ENCODE measurements at places on chromosomes 4 and X. TPM values are rescaled to one million over a fixed set of nuclear protein-coding genes. Genes with fewer than 3 reads are reported as not detected.

DNA sequence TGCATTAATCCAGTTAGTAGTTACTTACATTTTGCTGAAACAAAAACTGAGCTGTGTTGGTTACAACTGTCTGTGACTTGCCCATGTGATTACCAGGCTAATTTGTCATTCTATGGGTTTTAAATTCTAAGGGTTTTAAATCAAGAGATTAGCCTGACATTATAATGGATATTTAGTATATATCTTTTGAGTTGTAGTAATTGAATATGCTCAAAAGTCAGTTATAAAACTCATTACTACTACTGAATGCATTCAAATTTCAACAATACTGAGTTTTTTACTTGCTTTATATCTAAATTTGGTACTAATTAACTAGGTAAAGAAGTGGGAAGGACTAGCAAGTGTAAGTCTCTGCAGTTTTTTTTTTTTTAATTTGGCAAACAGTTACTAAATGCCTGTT lies 14.7 kb downstream of the LARP7 start:
- no peak for DNase-seq

GRCh38 chrX:16705370-16705769 lies 7.1 kb downstream of the CTPS2 start:
- no peak for DNase-seq

DNA sequence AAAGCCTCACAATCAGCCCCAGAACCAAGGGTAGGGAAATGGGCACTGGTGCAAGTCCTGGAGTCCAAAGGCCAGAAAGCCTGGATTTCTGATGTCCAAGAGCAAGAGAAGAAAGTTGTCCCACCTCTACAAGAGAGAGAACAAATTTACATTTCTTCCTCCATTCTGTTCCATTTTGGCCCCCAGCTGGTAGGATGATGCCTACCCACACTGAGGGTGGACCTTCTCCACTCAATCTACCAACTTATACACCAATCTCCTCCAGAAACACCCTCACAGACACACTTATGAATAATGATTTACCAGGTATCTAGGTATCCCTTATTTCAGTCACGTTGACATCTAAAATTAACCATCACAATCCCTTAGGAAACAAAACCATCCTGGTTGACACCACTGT lies 367.8 kb upstream of the GRIA3 start:
- no peak for DNase-seq

DNA sequence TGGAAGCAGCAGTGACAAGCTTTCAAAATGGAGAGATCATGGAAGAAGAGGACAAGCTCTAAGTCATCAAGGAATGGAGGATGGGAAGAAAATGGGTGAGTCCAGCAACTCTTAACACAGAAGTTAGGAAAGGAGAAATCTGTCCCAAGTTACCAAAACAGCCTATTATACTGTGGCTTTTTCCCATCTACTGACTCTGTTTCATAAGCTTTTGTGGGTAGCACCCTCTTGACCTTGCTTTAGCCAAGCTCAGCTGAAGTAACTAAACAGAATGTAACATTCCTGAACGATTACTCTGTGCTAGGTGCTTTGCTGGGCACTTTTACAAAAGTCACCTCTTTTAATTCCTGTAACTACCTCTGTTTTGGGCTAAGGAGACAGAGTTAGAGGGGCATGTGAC lies 54.9 kb downstream of the MAP7D2 start:
- DNase-seq = no peak

DNA sequence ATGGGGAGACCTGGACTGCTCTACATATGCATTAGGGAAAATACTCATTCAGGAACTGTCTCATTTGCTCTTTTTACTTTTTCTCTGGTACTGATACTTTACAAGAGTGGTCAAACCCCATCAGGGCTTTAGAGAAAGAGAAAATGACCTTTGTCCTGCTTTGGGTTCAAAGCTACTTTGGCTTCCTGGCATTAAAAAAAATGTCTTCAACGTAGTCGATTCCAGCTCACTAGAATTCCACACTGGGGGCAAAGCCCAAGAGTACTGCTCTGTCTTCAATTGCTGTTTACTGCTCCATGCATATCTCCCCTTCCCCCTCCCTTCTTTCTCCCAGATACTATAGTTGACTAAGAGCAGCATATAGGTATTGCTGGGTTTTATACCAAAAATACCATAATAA lies 98.0 kb downstream of the PAPSS1 start:
- DNase-seq = no peak

- no peak for DNase-seq
These were observed 75.6 kb downstream of the REPS2 start for GRCh38 chrX:17021851-17022604.

GRCh38 chr4:71304289-71304850 lies 34.5 kb upstream of the SLC4A4 start:
- no peak for DNase-seq

- no peak for DNase-seq
These were observed 105.7 kb downstream of the SLITRK2 start for GRCh38 chrX:145923376-145923775.

DNA sequence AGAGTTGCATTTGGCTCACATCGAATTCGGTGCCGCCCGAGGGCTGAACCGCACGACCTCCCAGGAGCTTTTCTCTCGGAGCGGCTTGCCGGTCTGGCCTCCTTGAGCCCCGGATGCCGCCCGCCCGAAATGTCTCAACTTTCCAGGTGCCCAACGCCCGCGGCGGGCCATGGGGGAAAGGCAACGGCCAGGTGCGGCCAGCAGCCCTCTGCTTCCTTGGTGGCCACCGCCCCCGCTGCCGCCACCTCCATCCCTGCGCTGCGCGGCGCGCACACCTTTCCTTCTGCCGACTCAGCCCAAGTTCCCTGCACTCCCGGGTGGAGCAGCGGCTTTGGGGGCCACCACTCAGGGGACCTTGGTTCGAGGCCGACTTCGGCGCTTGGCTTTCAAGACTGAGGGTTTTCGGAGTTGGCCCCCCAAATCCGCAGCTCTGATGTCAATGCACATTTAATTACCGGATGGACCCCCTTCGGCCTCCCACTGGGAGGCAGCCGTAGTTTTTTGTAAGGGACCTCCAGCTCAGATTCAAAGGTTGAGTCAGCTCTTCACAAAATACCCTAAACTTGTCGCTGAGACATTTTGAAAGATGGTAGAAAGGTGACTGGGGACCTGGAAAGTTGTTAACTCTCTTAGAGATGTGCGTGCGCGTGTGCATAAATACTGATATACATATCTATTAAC lies 1.1 kb downstream of the AFF2 start:
- DNase-seq = no peak

DNA sequence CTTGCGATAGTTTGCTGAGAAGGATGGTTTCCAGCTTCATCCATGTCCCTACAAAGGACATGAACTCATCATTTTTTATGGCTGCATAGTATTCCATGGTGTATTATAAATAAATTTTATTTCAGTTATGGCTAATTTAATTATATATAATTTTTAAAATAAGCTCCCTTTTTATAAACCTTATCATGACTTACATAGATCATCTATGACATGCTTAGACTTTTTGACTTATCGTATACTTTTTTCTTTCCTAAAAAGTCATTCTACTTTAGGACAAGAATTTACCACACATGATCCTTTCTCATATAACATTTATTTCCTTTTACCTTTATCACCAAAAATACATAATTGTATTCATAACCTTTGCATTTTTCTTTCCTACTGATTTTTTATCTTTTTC lies 376.5 kb downstream of the CCSER1 start:
- no peak for DNase-seq

- no peak for DNase-seq
These were observed 15.0 kb upstream of the ENAM start for GRCh38 chr4:70613306-70614183.

DNA sequence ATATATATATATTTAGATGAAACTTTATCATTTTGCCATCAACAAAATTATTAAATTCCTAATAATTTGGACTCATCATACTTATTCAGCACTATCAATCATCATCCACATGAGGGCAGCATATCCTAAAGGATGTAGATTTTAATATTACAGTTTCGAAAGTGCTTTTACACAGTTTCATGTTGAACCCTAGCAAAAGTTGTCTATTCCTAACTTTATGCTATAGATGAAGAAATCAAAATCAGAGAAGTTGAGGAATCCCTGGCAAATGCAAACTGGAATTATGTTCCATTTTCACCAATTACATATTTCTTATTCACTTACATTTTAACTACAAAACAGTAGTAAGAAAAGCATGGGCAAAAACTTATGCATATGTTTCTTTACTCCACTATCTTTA lies 36.6 kb upstream of the UGT2A1 start:
- DNase-seq = no peak

DNA sequence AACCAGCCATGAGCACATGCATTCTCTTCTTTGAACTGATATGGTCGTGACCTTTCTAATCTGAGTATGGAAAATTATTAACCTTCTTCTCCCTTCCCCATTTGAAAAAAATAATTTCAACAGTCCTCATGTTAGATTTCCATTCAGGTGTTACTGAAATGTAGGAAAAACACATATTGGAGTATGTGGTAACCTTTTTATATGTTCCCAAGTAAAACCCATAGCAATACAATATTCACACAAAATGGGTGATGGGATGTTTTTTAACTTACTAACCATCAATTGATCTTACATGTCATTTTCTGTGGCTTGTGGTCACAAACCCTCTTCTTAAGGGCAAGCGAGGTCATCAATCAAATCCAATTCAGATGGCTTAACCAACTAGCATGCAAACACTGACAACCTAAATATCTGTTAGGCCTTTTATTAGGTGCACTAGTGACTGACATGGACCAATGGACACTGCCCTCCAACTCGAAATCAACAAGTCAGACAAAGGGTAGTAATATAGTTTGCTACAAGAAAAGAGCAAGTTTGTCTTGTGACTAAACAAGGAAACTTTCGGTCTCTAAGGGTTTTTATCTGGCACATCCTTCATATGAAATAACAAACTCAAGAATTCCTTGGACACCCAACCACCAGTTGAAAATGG lies 74.3 kb downstream of the CAMK2D start:
- DNase-seq = no peak

DNA sequence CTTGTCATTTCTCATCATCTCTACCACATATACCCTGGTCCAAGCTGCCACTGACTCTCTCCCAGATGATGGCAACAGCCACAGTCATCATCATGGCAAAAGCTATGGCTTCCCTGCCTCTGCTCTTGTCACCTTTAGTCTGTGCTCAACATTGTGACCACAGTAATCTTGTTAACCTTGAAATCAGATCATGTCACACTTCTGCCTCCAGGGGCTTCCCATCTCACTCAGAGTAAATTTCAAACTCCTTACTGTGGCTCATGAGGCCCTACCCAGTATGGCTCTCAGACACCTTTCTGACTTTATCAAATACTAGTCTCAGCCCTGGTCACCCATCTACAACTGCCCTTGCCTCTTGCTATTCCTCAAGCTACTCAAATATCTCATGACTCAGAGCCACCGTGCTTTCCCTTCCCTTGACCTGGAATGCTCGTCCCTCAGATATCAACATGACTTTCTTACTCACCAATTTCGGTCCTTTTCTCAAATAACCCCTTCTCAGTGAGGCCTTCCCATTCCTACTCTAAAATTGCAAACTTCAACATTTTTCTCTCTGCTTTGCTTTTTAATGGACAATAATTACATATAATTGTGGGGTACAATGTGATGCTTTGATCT lies 41.1 kb upstream of the STIM2 start:
- no peak for DNase-seq

GRCh38 chr4:39259571-39260330 lies 77.4 kb downstream of the WDR19 start:
- no peak for DNase-seq

DNA sequence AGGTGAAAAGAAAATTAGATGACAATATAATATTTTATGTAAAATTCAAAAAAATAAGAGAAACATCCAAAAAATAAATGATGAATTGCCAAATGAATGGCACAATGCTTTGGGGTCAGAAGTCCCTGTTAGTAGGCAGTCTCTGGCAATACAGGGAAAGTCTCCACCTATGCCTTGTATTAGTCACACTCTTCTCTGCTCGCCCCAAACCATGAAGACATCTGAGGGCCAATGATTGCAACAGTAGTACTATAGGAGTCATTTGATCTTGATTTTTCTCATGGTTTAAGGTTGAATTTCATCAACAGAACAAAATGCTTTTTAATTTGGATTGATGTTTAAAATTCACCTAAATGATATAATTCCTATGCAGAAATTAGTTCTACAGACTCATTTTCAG lies 3.9 kb upstream of the PRSS12 start:
- no peak for DNase-seq

DNA sequence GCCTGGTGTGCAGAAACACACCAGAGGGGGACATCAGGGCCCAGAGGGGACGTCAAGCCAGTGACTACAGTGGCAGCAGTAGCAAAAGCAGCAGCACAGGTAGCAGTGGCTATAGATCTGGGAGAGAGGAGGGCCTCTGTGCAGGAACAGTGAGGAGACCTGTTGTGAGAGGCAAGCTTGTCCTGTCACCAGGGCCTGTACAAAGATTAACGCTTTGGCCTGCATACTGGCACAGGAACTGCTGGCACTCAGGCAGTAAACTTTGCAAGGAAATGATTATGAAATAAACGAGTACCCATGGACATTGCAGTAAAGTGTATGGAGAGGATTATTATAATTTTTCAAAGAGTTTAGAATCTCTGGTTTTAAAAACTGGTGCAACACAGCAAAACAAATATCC lies 5.5 kb upstream of the PHF8 start:
- no peak for DNase-seq

DNA sequence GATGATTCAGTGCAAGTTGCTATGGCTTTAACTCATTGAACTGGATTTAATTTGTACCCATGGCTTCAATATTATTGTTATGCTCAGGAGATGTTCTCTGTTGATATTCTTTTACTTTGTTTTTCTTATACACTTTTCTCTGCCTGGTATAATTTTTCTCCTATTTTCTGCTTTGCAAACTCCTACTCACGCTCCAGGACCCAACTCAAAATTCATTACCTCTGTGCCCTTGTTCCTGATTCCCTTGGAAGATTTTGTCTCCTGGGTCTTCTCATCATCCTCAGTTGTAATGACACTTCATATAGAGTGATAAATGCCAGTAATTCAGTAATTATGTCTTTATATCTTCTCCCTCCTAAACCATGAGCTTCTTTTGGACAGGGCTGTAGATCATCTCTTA lies 259.9 kb upstream of the JADE1 start:
- DNase-seq = no peak

ADGRL3 gene
- total RNA-seq = 2.5 TPM

GPRASP2 gene
- total RNA-seq = 8.5 TPM

LRCH2 gene
- total RNA-seq = 10.6 TPM

RNF128 gene
- 0.37 TPM for total RNA-seq

OGT gene
- total RNA-seq = 209 TPM

NHSL2 gene
- 12.8 TPM for total RNA-seq

UBE2D3 gene
- 519 TPM for total RNA-seq
